ENCODE measurements at places on chromosomes 2 and 18.

- no peak for DNase-seq
Measured at GRCh38 chr2:37324786-37325624, at the start of gene PRKD3. Gene PRKD3 (minus strand): TSS chr2:37324833. CDS start chr2:37316524, 8,309 bp downstream.

DNA sequence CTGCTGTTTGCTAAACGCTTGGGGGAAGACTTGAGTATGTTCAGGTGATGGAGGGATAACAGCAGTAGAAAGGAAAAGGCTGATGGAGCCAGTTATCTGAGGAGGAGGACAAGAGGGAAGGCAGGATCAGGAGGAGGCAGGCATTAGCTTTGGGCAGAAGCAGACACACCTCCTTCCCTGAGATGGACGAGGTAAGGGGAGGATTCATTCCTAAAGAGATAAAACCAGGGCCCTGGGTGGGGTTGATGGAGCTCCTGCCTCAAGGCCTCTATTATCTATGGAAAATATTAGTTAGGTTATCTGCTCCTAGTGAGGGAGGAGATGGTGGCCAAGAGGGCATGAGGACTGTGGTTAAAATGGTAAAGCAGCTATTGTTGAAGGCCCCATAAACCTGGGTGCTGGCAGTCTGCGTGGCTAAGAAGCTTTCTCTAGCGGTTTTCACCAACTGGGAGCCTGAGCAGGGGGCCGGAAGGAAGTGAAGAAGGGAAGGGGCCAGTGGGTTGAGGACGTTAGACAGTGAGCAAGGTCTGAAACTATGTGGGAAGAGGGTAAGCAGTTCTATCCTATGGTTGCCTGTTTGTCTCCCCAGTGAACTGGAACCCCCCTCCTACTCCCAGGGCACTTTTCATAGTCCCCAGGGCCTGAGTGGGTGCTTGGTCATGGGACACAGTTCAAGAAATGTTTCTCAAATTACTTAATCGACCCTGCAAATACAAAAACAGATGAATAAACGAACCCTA is 56.6 kb upstream of the HK2 start:
- no peak for DNase-seq

DNA sequence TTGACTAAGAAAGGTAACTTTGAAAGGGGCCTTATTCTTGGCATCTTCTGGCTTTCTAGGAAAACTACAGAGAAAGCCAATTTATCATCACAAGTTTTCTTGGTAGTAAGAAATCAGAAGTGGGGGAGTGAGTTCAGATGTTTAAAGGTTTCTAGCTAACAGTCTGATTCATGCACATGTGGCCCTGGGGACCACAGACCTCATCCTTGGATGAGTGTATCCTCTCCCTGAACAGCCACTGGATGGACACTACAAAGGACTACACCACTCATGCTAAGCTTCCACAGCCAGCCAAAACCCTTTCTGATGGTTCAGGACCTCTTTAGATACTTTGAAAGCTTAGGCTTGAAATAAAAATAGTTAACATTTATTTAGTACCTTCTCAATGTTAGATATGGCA is 218.3 kb upstream of the STK17B start:
- no peak for DNase-seq

DNA sequence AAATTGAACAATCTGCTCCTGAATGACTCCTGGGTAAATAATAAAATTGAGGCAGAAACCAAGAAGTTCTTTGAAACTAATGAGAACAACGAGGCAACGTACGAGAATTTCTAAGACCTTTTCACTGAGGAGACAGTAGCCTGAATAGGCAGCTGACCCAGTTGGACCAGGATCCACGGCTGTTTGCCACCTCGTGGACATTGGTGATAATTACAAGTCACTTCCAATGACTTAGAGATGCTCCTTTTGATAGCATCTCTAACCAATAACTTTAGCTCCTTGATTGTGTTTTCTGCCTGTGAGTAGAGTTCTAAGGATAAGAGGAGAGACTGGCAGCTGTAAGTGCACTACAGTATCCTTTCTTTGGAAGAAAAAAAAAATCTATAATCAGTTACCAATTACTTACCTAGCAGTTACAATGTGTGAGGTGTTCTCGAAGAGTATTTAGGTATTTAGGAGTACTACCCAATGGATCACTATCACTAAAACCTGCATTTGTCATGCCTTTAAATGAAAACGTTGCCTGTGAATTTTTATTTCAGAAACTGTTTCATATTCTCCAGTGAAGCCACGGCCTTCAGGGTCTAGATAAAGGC is 31.3 kb upstream of the CNTNAP5 start:
- DNase-seq = no peak

DNA sequence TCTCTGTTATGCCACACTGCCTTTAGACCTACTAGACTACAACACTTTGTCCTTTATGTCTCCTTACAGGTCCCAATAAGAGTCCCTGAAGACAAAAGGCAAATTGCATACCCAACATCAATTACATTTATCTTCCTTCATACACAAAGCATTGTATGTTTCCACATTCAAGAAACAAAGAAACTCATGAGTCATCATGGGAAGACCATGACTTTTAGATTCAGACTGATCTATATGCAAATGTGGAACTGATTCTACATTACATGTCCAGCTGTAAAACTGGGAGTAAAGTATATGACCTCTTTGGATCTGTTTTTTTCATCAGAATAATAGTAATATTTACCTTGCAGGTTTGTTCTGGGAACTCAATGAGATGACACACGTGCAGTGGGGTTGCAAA is 25.2 kb upstream of the HNMT start:
- DNase-seq = no peak

DNA sequence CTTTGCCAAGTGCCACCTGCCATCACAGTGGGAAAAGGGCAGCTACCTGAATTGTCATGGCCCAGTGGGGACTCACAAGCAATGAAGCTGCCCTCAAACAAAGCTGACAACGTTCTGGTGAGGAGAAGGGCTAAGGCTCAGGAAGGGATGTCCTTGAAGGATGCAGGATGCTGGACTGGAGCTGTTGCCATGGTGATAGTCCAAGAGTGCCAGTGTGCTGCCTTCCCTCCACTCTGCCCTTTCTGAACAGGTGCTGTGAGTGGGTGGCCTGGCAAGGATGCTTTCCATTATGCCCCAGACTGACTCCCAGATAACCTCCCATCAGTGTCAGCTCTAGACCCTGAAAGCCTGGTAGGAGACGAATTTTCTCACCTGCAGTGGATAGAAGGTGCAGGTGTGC is 137.8 kb upstream of the GYPC start:
- no peak for DNase-seq

DNA sequence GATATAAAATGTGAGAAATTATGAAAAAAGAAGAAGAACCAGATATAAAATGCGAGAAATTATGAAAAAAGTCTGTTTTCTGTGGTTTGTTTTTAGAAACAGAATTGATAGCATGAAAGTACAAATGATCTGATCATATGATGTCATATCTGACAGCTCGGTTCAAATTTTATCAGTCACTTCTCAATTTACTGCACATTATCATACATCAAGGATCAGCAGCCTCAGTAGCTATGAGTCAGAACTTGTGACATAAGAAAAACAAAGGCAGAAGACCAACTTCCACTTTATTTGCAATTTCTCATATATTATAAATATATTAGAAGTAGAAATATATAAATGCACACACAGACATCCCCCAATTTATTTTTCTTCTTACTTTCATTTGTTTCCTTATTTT is 634.0 kb downstream of the LRP1B start:
- DNase-seq = no peak

- no peak for DNase-seq
Measured at GRCh38 chr2:62459106-62459505, 46.9 kb downstream of the TMEM17 start.

DNA sequence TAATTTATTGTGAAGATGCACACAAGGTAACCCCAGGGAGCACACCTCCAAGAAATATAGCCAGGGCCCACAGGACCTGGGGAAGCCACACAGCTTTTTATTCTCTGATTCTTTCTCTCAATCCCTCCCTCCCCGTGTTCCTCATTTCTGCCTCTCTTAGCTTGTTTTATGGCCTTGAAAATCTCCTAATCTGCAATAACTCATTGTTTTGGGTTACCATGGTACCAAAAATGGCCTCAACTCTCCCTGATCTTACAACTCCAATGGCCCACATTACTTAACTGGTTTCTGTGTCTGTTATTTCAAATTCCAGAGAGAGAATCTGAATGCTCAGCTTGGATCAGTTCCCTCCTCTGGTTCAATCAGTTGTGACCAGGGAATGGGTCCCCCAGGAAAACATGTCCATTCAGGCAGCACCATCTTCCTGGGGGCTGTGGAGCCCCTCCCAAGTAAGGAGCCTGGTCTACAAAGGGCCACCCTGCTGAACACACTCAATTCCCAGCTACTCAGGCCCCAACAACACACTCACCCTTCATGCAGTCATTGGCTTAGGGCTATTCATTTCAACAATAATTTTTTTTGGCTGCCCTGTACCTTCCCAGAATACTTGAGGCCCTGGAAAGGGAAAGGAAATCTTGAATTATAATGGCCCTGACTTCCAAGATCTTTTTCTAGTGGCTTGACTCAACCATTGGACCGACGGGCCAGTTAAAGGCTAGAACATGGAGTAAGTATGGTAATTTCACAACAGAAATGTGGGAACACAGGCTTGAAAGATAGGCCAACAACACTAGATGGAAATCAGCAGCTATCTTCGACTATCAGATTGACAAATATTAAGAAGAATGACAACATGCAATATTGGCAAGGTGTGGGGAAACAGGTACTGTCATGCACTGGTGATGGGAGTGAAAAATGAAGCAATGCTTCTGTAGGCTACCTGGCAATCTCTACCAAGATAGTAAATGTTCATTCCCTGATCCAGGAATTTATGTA is 41.6 kb upstream of the ST3GAL5 start:
- DNase-seq = no peak

DNA sequence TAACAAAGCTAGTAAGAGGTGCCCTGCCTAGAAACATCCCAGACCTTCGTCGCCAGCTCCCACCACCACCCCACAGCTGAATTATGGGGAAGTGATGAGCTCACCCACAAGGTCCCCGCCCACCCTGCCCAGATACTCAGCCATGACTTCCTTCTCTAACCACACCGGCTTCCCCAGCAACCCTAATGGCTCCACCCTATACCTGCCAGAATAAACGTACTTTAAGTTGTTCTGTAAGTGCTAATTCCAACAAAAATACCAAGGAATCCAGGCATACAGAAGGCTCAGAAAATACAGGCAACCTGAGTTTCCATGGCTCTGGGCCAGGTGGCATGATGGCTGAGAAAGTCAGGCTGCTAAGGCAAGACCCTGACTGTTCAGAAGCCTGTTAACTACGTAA is 39.1 kb downstream of the TMEM163 start:
- no peak for DNase-seq

DNA sequence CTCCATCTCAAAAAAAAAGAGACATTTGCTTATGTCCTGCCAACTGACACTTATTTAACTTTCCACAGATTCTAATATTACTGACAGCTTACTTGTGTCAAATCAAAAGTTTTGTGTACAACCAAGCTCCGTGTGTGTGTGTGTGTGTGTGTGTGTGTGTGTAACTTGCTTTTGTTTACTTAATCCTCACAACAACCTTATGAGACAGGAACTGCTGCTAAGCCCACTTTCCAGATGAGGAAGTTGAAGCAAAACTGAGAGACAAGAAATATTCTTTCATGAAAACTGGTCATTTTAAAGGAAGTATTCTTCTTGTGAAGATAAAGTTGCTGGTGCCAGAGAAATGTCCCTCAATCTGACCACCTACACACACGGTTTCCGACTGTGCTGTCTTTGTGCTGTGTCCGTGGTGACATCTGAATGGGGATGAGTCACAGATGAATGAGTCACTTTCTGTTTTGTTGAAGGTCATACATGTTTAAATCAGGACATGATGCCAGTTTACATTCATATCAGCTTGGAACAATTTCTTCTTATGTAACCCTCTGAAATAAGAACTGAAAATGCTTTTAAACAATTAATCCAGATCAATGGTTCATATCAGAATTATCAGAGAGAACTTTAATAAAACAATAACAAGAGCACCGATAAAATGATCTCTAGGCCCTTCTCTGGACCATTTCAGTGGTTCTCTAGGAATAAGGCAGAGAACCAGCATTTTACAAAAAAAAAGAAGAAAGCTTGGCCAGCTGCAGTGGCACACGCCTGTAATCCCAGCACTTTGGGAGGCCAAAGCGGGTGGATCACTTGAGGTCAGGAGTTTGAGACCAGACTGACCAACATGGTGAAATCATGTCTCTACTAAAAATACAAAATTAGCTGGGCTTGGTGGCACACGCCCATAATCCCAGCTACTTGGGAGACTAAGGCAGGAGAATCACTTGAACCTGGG is 95.5 kb downstream of the THNSL2 start:
- no peak for DNase-seq

GRCh38 chr18:24491927-24492834 is 31.7 kb downstream of the HRH4 start:
- DNase-seq = no peak

- no peak for DNase-seq
Measured at GRCh38 chr2:217839750-217840107, 163.1 kb downstream of the TNS1 start.

DNA sequence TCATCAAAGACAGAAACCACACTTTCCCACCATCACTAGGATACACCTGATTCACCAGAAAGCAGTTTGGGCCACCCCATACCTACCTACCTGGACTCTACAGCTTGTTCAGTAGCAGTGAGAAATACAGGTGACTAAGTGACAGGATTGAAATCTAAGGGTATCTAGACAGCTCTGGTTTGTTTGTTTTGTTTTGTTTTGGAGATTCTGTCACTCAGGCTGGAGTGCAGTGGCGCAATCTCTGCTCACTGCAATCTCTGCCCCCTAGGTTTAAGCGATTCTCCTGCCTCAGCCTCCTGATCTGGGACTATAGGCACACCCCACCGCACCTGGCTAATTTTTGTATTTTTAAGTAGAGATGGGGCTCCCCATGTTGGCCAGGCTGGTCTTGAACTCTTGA is 3.1 kb downstream of the TTC21B start:
- DNase-seq = no peak

DNA sequence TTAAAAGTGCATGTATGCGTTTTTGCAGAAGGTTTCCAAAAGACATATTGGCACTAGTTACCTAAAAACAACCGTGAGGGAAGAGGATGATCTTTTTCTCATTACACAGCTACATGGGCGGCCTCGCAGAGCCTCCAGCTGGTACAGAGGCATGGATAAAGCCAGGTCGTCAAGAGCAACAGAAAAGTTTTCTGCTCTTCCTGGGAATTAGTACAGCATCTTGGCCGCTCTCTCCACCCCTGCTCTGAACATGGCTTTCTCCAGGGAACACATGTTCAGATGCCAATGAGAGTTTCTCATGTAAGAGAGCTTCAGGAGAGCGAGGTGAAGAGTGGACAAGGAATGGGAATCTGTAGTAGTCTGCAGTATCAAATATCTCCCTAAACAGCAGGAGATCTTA is 108.4 kb downstream of the ZEB2 start:
- no peak for DNase-seq

- DNase-seq = no peak
Measured at GRCh38 chr2:129479892-129480291, 499.6 kb upstream of the RAB6C start.

DNA sequence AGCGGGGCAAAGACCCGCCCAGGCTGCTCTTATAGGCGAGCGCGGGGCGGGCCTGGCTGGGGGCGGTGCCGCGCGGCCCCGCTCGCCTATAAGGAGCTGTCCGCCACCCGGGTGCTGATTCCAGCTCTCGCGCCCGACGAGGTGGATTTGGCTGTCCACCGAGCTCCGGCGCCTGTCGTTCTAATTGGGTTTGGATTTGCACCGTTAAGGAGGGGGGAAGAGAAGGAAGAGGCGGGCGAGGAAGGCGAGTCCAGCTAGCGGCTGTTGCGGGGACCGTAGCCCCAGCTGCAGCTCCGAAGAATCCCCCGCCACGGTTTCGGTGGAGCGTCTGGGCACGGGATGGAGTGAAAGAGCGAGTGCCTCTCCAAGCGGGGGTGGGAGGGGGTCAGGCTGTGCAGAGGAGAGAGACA is at the start of gene CNTNAP5:
Gene CNTNAP5 (plus strand): TSS at position 117 of the 410 bp plus-strand sequence. CDS start 364 bp downstream, outside the sequence.
- peak; percentile 69 for DNase-seq
